Jurkat, Clone E6-1 (cell line): ENCODE measurements at places on chromosomes 3 and 15.

DNA sequence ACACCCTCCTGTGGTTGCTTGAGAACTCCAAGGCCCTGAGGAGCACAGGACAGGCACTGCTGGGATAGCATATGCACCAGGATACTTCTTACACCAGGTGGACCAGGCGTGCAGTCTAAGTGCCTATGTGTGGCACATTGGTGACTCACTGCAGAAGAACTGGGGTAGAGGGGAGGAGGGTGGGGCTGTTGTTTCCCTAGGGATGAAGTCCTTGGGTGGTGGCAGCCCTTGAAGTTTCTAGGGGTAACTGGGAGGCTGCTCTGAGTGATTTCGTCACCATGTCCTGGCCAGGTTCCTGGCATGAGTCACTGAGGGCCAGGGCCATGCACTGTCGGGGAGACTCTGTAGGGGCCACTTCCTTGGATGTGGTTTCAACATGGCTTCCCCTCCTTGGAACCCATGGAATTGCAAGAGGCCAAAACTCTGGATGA, 15.9 kb downstream of the MYZAP start:
- no peak for DNase-seq

DNA sequence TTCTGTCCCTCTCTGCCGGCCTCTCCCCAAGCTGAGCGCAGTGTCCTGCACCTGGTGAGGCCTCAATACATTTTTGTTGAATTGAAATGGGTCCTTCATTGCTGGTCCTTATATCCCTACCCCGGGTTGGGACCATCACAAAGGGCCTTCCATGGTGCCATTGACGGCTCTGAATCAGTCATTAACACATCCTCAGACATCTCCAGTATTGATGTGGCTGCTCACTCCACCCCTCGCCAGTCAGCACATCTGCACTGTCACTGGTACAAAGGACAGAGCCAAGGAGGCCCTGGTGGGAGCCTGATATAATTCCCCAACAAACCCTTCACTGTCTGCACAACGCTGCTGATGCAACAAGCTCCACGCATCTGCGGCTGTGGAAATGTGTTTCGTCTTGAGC, 191.6 kb upstream of the TOPAZ1 start:
- no peak for DNase-seq

DNA sequence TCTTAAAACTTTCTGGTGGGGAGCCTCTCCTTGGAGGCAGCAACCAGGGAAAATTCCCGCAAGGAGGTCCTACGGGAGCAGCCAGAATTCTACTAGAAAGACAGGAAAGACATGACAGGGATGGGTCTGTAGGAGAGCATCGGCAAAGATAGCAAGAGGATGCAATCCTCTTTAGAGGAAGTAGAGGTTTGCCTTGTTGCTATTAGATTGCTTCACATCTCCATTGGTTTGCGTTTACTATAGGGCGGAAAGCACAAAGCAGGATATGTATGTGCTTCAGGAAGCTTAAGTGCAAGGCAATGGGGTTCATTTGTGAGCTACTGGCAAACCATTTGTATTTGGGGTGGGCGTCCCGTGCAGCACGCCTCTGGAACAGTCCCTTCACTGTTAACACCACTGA, 193.0 kb downstream of the RORA start:
- DNase-seq, result no peak

- DNase-seq, result no peak
Observed at GRCh38 chr3:172696357-172696756, 14.5 kb downstream of the NCEH1 start.

DNA sequence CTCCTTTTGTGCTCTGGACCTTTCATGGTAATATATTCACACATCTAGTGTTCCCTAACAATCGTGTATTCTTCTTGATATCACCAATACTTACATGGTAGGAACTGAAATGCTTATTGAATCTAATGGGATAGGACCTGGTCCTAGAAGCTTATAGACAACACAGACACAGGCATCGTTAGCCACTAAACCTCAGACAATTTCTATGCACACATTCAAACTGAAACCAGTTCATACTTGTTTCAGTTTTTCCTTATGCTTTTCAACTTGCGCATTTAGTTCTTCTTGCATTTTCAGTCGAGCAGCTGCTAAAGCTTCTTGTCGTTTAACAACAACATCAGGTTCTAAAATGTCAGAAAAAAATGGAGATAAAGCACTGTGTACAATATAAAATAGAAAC, 2.3 kb downstream of the SELENOS start:
- no peak for DNase-seq

DNA sequence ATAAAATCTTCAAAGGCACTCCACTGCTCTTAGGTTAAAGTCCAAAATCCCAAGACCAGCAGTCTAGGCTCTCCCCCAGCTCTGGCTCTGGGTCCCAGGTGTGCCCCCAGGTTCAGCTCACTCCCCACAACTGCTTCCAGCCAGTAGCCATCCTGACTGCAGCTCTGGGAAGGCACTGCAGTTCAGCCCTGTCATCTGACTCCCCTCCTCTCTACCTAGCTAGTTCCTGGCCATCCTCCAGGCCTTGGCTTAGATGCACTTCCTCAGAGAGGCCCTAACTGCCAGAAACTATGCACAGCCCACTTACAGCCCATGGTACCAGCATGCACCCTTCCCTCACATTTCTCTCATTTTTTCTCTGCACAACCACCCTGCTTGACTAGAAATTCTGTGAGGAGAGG, 25.5 kb downstream of the TBC1D2B start:
- peak; percentile 70 for DNase-seq

DNA sequence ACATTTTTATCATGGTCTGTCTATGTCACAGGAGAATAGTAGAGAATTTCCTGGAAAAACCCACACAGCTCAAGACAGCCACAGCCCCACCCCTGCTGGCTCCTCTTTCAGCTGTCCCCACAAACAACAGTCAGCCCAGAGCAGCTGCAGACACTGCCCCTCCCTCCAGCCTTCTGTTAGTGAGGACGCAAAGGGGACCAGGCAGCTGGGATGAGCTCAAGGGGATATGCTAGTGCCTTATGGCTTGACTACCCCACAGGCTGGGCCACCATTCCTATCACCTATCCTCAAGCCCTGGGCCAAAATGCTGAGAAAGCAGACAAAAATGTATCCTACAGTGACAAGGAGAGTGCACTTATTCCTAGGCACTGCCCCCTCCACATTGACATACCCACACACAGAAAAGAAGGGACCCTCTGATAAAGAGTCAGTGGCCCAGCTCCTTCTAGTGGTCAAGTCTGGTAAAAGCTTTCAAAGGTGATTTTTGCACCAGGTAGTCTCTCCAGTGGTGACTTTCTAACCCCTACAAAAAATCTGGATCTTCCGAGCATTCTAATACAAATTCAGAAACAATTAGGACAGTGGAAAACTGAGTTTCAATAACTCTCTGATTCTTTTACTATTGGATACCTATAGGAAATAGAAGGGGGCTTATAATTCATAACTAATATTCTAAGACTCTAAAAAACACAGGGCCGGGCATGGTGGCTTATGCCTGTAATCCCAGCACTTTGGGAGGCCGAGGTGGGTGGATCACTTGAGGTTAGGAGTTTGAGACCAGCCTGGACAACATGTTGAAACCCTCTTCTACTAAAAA, 3.0 kb upstream of the MAP1A start:
- DNase-seq, result peak; percentile 51

- DNase-seq, result no peak
Observed at GRCh38 chr15:66872405-66872804, 170.4 kb downstream of the SMAD6 start.

DNA sequence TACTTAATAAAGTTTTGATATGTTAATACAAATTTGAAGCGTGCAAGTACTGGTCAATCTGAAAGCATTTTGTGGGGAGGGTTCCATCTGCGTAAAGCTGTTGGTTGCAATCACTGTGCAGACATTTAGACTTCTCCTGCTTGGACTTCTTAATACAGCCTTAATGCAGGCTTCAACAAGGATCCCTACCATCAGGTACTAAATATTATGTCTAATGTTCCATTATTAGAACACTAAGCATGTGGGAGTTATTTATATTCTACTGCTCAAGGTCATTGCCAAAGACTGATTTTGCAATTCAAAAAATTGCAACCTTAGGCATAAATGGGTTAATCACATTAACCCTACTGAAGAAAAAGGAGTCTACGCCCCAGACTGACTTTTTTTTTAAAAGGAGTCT, 73.9 kb upstream of the MYO5C start:
- DNase-seq, result no peak

DNA sequence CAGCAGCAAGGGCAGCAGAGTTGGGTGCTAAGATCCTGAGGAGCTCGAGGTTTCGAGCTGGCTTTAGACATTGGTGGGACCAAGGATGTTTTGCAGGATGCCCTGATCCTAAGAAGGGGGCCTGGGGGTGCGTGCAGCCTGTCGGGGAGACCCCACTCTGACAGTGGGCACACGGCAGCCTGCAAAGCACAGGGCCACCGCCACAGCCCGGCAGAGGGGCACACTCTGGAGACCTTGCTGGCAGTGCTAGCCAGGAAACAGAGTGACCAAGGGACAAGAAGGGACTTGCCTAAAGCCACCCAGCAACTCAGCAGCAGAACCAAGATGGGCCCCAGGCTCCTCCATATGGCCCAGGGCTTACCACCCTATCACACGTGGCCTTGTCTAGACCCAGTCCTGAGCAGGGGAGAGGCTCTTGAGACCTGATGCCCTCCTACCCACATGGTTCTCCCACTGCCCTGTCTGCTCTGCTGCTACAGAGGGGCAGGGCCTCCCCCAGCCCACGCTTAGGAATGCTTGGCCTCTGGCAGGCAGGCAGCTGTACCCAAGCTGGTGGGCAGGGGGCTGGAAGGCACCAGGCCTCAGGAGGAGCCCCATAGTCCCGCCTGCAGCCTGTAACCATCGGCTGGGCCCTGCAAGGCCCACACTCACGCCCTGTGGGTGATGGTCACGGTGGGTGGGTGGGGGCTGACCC, 18.8 kb downstream of the SEC61A1 start:
- DNase-seq, result no peak

DNA sequence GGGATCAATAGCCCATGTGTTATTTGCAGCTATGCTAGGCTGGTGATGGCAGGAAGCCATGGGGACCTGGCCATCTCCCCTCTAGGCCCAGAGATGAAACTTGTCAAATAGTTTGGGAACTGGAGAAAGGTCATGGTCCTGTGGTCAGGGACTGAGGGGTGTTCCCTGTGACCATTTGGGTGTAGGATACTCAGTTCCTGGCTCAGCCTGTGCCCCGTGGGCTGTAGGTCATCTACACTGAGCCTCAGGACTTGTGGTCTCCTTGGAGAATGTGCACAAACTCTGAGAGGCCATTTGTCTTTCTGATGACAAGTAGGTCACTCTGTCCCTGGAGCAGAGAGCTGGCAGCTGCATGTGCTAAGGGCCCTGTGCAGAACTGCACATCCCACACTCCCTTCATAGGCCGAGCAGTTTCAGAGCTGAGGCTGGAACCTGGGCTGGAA, 17.5 kb downstream of the GASK1A start:
- no peak for DNase-seq

DNA sequence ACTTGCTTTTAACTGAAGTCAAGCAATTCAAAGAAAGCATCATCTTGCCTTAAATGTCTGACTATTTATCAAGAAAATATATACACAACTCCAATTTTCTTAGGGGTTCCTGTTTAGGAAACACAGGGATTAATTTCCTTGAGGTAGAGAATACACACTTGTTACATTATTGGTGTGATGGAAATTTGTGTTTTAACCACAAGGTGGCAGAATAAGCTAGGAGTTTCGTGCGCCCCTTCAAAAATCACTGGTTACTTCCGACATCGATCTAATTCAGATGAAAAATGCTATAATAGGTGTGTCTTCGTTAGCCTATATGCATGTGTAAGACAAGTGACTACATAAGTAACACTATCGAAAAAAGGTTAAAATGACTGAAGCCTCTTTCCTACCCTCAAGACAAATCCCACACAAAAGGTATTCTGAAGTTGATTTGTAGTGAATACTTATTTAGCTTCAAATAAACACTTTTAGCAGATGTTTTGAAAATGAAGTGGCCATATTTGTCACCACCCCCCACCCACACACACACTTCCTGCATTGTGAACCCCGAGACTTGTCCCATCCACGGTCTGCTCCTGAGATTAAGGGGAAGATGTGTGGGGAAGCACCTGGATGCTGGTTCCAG, 246.5 kb downstream of the ROBO1 start:
- peak; percentile 39 for DNase-seq

DNA sequence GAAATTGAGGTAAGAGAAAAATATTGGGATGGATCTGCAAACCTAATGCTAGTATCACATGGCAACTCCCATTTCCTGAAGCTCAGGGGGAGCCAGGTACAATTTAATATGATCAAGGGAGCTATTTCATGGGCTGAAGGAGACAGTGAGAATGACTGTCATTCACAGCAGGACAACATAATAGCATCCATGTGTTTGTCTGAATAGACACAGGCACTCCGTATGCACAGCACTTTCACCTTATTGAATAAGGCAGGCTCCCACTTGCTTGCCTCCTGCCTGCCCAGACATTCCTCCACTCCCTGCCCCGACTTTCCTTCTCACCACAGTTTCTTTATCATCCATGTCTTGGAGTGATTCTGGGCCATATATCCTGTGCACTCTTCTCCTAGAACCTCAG, 156.6 kb upstream of the SLC24A5 start:
- no peak for DNase-seq
